ENCODE measurements at places on chromosomes 3 and 15.

GRCh38 chr3:60497902-60498301 is 753.4 kb downstream of the FHIT start:
- no peak for DNase-seq

DNA sequence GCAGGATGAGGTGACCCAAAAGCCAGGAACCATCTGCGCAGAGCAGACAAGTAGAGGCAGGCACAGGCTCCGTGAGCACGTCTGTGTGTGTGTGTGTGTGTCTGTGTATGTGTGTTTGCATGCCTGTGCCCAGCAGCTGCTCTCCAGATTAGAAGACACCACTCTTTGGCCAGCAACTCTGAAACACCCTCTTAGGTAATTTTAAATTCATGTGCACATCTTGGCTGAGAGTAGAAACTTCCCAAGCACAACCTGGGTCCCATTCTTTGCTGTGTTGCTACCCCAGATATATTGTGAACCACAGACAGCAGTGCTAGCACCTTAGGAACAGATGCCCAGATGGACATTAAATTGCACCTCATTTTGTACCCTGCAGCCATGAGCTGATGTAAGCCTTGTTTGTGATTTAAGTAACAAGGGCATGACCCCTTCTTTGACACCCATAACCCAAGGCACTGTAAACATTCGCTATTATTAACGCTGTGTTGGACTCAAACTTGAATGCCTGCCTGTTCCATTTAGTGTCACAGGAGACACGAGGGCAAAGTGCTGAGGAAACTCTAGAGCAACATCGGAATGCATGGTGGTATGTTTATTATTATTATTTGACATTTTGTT is at the start of gene FILIP1L:
FILIP1L (minus strand) TSS at position 89 of the 618 bp plus-strand sequence.
- DNase-seq, result no peak

DNA sequence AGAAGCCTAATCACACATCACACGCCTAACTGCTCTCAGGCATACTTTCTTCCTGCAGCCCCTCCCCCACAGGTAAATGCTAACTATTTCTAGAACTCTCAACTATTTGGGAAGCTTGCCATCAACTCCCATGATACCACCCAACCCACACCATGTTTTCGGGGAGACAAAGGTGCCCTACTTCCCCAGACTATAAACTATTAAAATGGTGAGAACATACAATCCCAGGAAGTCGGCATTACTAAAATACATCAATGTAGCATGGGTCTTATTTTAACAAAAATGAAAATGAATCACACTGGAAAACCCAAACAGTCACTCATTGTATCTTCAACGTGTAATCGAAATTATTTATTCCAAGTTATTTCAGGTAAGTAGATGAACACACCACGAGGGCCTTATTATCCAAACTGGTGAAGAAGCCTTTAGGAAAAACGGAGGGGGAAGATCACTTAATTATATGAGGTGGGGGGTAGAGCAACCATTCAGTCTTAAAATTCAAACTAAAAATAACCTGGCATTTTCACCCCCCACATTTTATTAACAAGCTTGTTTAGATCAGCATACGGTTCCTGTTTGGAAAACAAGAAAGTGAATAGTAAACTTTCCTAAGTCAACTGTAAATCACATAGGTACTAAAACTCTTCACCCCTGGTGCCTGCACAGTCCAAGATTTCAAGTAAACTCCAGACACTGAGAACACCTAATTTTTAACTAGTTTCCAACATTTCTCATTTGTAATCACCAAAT is 1.9 kb downstream of the TBL1XR1 start:
- DNase-seq, result peak; percentile 31

DNA sequence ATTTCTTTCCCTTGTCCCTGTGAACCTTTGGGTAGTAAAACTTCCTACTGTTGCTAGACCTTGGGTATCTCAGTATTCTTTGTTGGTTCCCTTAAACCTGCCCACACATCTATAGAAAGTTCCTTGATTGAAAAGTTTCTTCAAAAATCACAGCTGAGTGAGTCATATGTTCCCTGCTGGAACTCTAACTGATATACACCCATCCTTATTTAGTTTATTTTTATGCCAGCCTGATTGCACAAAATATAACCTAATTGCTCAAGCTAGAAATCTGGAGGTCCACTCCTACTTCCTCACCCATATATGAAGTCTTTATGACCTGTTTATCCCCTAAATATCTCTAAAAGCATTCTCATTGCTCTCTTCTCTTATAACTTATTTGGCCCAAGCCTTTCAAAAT is 13.7 kb upstream of the GJD2 start:
- DNase-seq, result no peak

GRCh38 chr3:69044608-69045007 is 7.5 kb downstream of the TMF1 start:
- no peak for DNase-seq

DNA sequence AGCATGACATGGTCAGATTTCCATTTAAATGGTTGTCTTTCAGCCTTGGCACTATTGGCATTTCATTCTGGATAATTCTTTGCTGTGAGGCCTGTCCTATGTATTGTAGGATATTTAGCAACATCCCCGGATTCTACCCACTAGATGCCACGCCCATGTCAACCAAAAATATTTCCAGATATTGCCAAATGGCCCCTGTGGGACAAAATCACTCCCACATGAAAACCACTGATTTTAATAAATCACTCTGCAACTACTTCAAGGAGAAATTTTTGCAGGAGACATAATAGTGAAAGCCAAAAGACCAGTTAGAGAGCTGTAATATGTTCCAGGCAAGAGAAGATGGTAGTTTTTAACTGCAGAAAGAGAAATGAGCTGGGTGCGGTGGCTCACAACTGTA is 55.9 kb upstream of the RARB start:
- no peak for DNase-seq

All from stimulated activated naive CD8-positive, alpha-beta T cell treated with anti-CD3 and anti-CD28 coated beads, Interleukin-15, Interleukin-2, amounts not matched to agents 100 U/mL and 50 U/mL, for 24 hours (primary cell).